ENCODE measurements at places on chromosomes 4 and X.

- DNase-seq, result no peak
Measured at GRCh38 chrX:19683817-19684216, 168.5 kb upstream of the MAP3K15 start.

DNA sequence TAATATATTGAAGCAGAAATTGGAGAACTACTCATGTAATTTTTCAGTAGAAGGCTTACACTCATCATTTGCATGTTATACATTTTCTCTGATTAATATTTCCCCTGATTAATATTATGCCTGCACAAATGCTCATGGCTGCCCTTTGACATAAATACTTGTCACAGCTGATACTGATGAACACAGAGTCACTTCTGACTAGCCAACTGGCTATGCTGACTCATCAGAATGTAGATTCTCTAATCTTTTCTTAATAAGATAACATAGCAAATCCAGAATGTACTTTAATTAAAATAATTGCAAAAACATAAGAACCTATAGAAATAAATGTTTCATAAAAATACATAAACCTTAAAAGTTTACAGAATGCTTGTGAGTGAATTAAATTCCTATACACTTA lies 52.4 kb upstream of the C4orf54 start:
- no peak for DNase-seq

GRCh38 chr4:183507925-183508696 lies 3.3 kb downstream of the ING2 start:
- DNase-seq, result no peak

DNA sequence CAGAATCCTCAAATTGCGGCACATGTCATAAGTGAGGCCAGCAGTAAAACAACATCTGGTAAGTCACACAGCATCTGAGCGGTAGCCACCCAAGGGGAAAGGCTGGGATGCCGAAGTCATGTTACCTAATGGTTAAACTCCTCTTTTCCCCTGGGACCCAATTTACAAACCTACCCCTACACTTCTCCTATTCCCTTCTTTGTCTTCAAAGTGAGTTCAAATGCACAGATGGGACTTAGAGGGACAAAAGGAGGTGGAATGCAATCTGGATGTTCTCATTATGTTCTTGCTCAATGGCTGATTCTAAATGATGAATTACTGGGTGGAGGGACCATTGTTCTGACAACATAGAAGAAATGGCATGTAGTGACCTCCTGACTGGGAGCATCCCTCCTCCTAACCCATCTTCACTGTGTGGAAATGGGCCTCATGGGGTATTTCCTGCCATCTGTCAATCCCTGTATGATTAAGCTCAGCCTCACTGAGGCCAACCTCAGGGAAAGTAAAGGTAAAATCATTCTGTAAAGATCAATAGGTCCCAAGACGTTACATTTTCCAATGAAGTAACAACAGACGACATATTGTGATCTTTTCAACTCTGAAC lies 8.5 kb downstream of the CD40LG start:
- DNase-seq, result no peak

GRCh38 chr4:48315728-48316630 lies 25.4 kb upstream of the SLAIN2 start:
- peak; percentile 68 for DNase-seq

DNA sequence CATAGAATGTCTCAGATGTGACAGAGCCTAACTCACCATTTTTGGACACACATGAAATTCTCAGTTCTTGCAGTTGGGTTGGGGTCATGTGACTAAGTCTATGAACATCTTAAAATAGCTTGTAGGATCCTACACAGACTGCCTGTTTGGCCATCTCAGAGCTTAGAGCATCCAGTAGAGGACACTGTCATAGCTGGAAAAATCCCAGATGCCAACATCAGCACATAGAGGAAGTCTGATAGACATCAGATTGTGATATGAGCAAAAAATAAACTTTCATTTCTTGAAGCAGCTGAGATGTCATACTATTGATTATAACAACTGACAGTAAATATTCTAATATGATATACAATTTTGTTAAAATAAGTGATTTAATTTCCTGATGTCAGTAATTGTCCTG lies 207.1 kb downstream of the TRAM1L1 start:
- no peak for DNase-seq

DNA sequence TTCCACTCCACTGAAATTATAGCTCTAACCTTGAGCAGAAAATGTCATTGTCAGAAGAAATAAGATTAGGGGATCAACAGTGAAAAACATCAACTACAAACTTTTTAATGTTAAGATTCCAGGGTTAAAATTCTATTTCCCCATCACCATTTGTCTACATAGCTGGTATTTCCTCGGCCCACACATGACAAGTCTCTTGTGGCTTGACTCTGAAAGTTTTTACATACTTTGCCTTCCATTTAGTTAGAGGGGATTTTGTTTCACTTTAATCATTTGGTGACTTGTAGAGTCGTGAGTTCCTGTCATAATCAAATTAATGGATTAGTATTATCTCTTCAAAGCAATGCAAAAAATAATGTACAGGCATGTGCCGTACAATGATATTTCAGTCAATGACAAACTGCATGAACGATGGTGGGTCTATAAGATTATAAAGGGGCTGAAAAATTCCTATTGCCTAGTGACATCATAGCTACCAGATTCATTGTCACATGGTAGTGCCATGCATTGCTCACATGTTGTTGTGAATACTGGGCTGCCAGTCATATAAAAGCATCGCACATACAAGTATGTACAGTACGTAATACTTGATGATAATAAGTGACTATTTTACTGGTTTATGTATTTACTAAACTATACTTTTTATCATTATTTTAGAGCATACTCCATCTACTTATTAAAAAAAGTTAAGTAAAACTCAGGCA lies 72.0 kb downstream of the ING2 start:
- DNase-seq, result no peak

GRCh38 chr4:57083090-57083489 lies 27.1 kb downstream of the IGFBP7 start:
- DNase-seq, result no peak

- DNase-seq, result no peak
Measured at GRCh38 chr4:132542228-132542627, 606.9 kb upstream of the PCDH10 start.

GRCh38 chrX:124035657-124036056 lies 74.2 kb downstream of the STAG2 start:
- DNase-seq, result no peak

DNA sequence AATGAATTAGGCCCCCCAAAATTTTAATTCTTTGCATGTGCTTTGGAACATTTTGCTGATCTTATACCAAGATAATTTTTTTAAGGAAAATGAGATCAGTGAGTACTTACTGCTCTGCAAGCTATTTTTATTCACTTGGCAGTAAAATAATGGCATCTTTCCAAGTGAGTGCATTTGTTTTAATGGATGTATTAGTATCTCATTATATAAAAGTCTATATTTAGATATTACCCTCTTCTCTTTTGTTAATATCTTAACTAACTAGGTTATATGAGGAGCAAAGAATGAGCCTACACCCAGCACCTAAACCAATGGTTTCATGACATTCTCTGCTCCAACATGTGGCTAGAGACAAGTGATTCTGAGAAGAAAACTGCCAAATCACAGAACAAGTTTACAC lies 21.1 kb upstream of the ARAF start:
- no peak for DNase-seq

DNA sequence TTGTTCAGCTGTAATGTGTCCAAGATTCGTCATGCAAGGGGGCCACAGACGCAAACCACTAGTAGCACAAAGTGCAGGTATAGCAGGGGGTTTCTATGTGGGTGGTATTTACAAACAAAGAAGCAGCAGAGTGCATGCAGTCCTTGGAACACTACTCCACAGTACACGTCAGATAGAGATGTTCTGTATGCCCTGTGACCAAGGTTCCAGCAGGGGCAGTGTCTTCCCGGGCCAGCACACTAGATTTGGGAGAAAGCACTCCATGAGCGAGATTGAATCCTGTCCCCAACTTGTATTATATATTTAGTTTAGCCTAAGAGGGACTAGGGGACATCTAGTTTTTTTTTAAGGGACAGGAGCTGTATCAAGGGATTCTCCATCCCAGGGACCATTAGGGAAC lies 54.4 kb upstream of the ESX1 start:
- no peak for DNase-seq

GRCh38 chr4:1192493-1193205 lies 20.3 kb upstream of the SPON2 start:
- peak; percentile 71 for DNase-seq

- no peak for DNase-seq
Measured at GRCh38 chrX:107677909-107678308, 49.6 kb downstream of the PRPS1 start.

- DNase-seq, result no peak
Measured at GRCh38 chr4:168529257-168529656, 32.4 kb downstream of the PALLD start.

DNA sequence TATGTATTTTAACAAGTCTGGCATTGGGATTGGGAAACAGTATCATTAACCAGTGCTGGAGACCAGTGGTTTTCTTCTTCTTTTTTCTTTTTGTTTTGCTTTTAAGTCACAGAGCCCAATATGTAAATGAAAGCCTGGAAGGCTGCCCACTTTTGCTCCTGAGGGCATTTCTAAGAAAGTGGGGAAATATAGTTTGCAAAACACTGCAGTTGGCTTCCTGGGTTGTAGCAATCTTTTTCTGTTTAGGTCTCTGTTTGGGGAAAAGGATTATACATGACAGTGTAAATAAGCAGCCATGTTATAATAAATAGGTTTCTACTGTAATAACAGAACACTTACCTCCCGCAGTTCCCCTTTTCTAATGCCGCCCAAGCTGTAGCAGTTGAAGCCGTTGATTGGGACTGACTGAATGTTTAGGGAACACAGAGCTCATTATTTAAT lies 105.5 kb downstream of the TMEM164 start:
- DNase-seq, result no peak

DNA sequence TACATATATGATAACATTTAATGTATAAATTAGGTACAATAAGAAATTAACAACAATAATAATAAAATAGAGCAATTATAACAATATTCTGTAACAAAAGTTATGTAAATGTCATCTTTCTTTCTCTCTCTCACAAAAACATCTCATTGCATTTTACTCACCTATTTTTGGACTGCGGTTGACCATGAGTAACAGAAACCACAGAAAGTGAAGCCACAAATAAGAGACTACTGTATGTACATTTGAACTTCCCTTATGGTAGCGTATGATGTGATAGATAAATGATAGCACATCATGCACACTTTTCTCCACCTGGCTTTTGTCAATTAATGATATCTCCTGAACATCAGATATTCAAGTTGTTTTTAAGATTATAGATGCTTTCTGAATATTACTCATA lies 80.5 kb downstream of the HNRNPD start:
- no peak for DNase-seq

- no peak for DNase-seq
Measured at GRCh38 chr4:102399021-102399420, 53.7 kb upstream of the SLC39A8 start.

DNA sequence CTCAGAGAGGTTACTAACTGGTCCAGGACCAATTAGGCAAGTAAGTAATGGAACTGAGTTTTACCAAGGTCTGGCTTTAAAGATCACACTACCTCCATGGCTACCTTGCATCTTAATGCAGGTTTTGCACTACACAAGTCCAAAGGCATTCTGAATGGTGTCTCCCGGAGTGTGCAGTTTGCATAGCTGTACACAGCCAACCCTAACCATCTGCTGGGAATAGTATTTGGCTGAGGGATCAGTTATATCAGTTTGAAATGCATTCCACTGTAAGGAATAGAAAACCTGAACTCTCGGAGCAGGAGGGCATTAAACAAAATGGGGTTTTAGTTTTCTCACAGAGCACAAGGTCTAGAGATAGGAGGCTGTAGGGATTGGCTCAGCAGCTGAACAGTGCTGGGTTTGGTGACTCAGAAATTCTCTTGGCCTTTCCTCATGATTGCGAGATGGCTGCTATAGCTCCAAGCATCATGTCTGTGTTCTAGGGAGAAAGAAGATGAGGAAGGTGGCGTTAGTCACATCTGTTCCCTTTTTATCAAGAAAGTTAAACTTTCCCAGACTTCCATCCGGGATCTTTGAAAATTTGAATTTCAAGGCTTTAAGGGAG lies 177.1 kb downstream of the NHS start:
- DNase-seq, result peak; percentile 24

GRCh38 chr4:58776627-58777026 lies 1666.4 kb upstream of the IGFBP7 start:
- no peak for DNase-seq

DNA sequence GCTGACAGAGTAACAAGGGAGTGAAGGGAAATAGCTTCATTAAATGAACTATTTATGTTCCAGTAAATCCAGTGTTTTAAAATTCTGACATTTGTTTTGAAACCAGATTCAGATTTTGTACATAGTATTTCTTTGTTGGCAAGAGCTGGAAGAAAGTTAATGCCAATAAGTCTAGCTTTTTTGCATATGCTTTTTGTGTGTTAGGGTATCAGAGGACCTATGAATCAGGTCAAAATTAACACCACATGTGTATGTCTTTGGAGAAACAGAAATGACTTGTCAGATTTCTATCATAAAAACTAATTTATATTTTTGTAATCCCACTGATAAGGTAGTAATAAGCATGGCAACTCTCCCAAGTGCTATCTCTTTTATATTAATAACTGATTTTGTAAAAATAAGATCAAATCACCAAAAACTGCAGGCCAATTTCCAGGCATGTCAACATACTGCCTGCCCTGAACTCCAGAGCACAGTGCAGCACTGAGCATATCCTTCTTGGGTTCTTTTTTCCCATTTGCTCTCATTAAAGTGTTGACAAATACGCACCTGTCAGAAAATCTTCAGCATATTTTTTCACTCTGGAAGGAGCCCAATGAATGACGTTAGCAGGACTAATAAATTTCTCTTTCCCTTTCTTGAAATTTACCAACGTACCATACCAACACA lies 65.5 kb downstream of the SH3RF1 start:
- no peak for DNase-seq

DNA sequence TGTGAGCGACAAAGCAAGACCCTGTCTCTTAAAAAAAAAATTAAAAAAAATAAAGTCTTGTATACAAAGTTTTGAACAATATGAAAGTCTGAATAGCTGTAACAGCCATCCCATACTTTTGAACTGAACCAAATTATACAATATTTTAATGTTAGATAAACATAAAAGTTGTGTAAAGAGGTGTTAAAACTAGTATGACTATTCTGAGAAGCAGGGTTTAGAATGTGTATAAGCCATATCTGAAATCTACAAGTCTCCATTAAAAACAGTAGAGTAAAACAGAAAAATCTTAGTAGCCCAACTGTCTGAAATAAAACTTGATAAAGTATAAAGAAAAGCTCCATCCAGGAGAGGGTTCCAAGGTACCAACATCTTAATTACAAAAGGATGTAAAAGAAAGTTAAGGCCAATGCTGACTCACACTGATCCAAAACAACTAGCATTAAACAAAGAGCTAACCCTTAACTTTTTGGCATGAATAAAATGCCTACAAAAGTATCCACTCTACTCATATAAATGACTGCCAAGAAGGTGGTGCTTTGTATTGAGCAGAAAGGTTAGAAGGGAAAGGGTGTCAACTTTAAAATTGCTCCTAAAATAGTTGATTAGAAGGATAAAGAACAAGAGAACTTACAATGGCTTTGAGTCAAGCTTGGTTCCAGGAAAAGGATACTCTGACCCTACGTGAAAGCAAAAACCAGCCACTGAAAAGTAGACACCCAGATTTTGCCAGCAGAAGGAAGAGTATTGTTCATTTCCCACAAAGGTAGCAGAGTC lies 18.5 kb downstream of the CNOT6L start:
- no peak for DNase-seq

Data from AG20443 (cell line).